ENCODE measurements at places on chromosomes 2 and 18.

GRCh38 chr2:20571231-20571630 lies 79.7 kb downstream of the HS1BP3 start:
- DNase-seq: no peak

- no peak for DNase-seq
Observed at GRCh38 chr2:138272524-138273195, 228.9 kb upstream of the SPOPL start.

DNA sequence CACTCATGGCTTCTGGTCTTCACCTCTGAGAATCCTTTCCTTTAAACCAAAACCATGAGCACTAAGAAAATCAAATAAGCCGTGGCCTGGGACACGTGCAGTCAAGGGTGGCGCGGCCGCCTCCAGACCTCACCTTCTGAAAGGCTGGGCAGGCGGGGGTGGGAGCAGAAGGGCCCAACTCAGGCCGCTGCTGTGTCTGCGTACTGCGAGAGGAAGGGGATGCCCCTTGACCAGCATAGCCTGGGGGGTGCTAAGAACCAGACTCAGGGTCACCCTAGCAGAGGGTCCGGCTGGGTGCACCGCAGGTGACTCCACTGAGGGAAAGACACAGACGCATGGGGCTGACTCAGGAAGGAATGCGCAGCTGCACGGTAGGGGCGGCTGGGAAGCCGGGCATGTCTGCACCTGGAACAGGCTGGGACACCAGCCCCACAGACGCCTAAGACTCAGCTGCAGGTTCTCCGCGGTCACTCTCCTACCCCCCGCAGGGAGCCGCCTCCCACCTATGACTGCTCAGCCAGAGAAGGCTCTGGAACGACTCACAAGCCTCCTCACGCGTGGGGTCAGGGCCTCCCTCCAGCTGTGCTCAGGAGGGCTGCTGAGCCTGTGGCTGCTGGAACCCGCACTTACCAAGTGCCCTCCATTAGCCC lies 432.4 kb upstream of the MYT1L start:
- DNase-seq: no peak

GRCh38 chr2:186576614-186577013 lies 13.2 kb upstream of the ITGAV start:
- DNase-seq: no peak

DNA sequence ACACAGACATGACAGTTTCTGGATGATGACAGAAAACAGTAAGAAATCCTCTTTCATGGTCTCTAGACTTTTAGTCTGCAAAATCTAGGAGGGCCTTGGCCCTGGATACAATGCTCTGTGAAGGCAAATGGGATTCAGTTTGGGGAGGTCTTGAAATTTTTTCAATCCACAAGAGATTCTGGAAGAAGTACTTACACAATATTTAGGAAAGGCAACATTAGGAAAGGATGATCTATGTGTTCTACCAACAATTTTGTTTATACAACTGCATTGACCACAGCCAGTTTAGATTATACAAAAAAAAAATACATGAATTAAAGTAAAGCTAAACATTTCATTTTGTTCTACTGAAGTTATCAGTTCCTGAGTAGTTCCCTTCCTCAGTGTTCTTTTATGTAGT lies 208.0 kb downstream of the SRBD1 start:
- DNase-seq: no peak

- DNase-seq: no peak
Observed at GRCh38 chr2:85583667-85584353, 421 bp upstream of the VAMP5 start.

DNA sequence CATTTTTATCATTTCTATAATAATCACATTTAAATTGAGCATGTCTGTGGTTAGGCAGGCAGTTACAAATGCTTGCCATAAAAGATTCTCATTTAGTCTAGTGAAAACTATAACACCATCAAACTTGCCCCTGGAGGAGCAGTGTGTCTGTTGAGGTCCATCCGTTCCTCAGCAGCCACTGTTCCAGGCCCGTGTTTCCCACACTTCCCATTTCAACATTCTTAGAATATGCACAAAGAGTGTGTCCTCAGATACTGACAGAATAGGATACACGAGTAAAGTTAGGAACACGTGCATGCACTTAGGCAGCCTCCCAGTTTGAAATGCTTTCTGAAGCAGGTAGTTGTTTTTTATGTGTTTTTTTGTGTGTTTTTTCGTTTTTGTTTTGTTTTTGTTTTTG lies 39.9 kb downstream of the NCK2 start:
- DNase-seq: no peak

- DNase-seq: no peak
Observed at GRCh38 chr2:221506469-221506868, 65.6 kb downstream of the EPHA4 start.

DNA sequence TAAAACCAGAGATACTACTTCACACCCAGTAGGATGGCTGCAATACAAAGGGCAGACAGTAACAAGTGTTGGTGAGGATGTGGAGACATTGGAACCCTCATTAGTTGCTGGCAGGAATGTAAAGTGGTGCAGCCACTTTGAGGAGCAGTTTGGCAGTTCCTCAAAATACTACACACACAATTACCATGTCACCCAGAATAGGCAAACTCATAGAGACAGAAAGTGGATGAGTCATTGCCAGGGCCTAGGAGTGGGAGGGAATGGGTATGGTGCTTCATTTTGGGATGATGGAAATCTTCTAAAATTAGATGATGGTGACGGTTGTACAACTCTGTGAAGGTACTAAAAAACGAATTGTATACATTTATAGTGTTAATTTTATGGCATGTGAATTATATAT lies 54.8 kb downstream of the ATP9B start:
- DNase-seq: no peak

GRCh38 chr2:136129601-136130000 lies 11.7 kb upstream of the CXCR4 start:
- DNase-seq: no peak

GRCh38 chr2:68411397-68412126 lies 46.5 kb downstream of the PLEK start:
- no peak for DNase-seq

- DNase-seq: no peak
Observed at GRCh38 chr2:232930059-232930400, 60.0 kb downstream of the SNORC start.

- DNase-seq: no peak
Observed at GRCh38 chr2:213678437-213679218, 394.4 kb downstream of the SPAG16 start.

GRCh38 chr2:118794546-118794945 lies 52.9 kb downstream of the EN1 start:
- no peak for DNase-seq

GRCh38 chr2:169160926-169161481 lies 91.6 kb downstream of the DHRS9 start:
- DNase-seq: no peak

- DNase-seq: no peak
Observed at GRCh38 chr2:240112914-240113690, 23.0 kb downstream of the COPS9 start.

- DNase-seq: no peak
Observed at GRCh38 chr18:28757466-28758008, 580.6 kb upstream of the CDH2 start.

DNA sequence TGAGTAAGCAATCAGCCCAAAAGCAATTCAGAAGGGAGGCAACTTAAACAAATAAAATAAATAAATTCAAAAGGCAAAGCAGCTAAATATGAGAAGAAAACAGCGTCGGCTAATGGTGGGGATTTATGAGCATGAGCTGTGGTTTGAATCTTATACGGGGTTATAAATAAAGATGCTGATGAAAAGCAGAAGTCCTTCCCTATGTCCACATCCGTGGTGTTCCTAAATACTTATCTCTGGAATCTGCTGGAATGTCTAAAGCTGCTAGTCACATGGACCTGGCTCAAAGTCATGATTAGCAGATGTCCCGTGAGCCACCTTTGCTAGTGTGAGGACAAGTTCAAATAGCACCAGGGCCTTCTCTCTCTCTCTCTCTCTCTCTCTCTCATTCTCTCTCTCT lies 33.8 kb downstream of the SMIM21 start:
- DNase-seq: no peak

GRCh38 chr2:120452945-120453634 lies 107.2 kb downstream of the INHBB start:
- no peak for DNase-seq

DNA sequence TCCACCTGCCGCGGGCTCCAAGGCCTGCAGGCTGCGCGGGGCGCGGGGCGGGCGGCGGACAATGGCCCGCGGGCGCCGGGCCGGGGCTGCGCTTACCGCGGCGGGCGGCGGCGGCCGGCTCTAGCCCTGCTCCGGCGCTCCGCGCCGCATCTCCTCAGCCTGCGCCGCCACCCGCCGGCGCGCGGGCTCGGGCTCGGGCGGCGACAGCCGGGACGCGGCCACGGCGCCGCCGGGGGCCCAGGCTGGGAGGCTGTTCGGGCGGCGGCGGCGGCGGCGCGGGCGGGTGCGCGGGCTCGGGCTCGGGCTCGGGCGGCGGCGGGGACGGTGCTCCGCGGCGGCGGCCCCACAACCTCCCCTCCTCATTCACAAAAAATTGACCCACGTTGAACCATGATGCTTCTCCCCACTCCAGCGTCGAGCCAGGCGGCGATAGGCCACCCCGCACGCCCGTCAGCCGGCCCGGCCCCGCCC lies at the start of gene HDAC4:
Gene HDAC4, minus strand, starts transcription at position 425 of the 471 bp plus-strand sequence. CDS start 48,321 bp downstream, outside the sequence.
- DNase-seq: no peak

DNA sequence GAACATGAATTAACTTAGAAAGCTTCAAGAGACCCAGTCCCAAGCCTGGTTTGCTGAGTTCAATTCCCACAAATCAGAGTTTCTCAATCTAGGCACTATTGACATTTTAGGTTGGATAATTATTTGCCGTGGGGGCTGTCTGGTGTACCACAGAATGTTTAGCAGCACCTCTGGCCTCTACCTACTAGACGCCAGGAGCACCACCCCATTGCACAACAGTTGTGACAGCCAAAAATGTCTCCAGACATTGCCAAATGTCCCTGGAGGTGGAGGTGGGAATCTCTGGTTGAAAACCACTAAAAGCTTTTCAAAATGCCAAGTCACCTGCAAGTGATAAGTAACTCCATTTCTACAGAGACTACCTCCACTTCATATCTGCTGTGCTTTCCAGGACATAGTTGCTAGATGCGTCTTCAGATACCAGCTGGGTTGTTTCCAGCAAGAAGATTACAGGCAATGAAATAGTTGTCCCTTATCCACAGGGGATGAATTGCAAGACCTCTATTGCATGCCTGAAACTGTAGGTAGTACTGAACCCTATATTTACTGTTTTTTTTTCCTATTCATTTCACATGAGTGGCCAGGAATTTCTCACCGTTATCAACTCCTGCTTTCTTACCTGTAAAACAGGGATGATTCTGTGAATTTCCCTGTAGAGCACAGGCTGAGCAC lies 554.3 kb downstream of the ZEB2 start:
- DNase-seq: no peak

- no peak for DNase-seq
Observed at GRCh38 chr18:21364471-21364870, 122.4 kb downstream of the GREB1L start.

DNA sequence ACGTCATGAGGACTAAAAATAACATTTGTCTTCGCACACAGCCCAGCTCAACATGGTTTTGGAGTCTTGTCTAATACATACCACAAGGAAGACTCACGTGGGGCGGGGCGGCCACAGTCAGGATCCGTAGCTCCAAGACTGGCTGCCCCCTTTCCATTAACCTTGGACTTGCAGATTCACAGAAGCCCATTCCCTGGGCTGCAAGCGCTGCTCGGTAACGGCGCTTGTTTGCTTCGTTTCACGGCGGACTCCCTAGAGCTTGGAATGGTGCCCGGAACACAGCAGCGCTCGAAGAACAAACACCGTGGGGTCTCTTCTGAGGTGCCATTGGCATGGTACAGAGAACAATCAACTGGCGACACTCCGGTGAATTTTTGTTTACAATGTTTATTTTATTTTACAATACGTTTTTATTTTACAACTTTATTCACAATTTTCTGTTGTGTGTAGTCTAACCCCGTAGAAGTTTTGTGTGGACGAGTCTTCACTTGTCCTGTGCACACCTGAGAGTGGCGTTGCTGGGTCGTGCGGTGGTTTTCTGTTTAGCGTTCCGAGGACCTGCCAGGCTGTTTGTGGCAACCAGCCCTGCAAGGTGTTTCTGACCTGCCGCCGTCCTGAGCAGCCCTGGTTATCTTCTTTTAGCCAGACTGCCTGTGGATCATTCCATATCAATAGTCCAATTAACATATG lies 126.5 kb downstream of the GALR1 start:
- no peak for DNase-seq

- no peak for DNase-seq
Observed at GRCh38 chr2:161159456-161160225, 587 bp upstream of the TANK start.

- DNase-seq: no peak
Observed at GRCh38 chr18:75215663-75216062, 5.1 kb downstream of the TSHZ1 start.

DNA sequence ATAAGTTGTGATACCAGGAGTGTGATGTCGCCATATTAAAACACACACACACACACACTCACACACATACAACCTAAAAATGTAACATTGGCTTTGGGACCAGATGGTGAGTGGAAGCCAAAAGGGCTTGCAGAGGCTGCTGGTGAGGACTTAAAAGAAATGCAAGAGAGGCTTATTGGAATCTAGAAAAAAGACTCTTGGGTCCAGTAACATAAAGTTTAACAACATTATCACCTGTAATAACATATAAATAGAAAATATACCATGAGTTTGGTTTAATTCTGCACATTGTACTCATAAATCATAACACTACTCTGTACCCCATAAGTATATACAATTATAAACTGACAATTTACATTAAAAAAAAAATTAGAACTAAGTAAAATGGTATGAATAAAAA lies 74.4 kb upstream of the MYCN start:
- no peak for DNase-seq

DNA sequence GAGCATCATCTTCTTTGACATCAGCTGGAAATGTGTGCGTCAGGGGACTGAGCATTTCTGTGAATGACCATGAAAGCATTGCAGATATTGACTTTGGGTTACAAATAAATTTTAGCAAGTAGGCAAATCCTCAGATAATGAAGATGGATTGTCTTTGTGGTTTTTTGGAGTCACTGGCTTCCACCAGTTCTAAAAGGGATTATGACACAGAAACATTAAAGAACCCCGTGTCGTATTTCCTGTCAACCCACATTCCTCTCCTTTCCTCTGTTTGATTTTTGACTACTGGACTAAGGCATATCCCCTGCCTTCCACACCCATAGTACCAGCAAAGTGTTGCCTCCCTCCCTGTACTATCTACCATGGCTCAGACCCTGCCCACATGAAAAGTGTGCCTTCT lies 268.1 kb downstream of the MYO3B start:
- no peak for DNase-seq

DNA sequence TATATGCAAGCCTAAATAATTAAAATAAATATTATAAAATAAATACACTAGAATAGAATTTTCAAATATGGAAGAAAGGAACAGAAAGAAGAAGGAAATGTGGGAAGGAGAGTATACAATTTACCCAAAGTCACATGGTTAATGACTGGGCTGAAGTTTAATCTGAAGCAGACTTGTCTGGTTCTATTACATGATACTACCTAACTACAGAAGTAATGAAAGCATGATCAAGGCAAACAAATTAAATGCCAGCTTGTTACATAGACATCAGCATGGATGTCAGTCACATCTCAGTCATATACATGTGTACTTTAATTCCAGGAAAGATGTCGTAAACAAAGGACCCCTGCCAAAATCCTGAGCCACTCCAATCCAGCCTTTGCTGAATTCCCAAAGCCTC lies 1060.8 kb downstream of the CNTNAP5 start:
- DNase-seq: no peak

- DNase-seq: no peak
Observed at GRCh38 chr2:214946949-214947348, 137.5 kb upstream of the BARD1 start.

- DNase-seq: no peak
Observed at GRCh38 chr2:197599285-197599965, 76.0 kb downstream of the RFTN2 start.

Measured in mucosa of descending colon (tissue), 3 donors.